ENCODE measurements at places on chromosomes 2 and 18.
A peak's percentile ranks its signal among the peaks of the same experiment; 100 is the strongest.

DNA sequence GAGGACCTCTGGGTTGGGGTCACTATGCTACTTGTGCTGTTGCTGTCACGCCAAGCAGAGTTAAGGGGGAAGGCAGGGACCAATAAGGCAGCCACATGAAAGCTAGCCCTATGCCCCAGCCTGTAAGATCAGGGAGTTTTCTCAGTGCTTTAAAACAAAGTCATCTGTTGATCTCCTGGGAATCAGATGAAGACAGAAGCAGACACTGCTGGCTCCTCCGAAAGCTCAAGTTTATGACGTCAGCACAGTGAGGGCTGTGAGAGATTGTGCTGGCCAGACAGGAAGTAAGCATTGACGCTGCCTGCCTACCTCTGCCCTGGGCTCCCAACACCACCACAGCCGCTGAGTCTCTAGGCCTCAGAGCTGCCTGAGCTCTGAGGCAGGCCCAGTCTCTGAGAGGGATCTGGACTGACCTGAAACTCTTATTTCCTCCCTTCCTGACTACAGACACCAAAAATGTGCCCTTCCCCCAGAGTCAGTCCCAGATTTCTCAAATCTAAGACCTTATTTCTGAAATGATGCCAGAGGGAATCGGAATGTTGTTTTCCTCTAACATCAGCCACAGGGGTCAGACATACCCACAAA is 118.1 kb upstream of the EPAS1 start:
- DNase-seq: no peak

GRCh38 chr18:22385718-22386117 is 32.0 kb downstream of the CTAGE1 start:
- DNase-seq: no peak

DNA sequence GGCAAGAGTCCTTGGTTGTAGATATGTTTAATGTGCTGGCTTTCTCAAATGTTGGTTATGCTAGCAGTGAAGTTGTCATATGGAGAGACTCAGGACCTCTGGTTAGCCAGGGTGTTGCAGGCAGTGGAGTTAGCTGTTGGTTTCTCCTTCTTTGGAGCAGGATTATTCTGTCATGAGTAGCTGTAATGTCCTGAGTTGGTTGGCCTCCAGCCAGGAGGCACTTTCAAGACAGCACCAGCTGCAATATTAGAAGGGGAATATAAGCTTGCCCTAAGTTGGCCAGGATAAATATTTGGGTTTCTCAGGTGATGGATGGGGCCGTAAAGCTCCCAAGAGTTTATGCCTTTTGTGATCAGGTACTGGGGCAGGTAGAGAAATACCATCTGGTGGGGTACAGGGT is 65.5 kb downstream of the MSTN start:
- no peak for DNase-seq

GRCh38 chr2:179550214-179550613 is 285.6 kb upstream of the SESTD1 start:
- DNase-seq: no peak

DNA sequence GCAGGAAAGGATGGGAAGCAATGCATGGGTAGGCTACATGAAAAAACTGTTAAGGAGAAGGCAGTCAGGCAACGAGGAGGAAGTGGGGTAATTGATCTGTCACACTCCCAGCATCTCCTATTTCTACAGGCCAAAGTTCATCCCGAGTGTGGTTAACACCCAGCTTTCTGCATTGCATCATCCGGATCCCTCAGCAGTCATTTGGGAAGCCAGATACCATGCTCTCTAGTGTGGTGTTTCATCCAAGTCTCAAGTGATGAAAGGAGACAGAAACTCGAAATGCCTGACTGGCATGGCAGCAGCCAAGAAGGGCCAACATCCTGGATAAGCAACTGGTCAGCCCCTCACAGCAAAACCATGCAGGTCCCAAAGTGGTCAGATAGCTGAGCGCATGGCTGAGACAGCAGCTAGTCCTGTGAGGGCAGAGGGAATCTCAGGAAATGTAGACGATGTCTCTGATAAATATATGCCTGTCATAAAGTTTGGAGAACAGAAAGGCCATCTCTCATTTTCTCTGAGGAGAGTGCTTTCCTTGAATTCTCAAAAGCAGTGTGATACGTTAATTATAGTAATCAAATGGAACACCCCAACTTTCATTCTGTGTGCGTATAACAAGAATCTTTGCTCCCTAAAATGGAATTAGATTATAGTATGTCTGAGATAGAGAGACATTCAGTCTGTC is 24.8 kb upstream of the HNRNPA3 start:
- no peak for DNase-seq

DNA sequence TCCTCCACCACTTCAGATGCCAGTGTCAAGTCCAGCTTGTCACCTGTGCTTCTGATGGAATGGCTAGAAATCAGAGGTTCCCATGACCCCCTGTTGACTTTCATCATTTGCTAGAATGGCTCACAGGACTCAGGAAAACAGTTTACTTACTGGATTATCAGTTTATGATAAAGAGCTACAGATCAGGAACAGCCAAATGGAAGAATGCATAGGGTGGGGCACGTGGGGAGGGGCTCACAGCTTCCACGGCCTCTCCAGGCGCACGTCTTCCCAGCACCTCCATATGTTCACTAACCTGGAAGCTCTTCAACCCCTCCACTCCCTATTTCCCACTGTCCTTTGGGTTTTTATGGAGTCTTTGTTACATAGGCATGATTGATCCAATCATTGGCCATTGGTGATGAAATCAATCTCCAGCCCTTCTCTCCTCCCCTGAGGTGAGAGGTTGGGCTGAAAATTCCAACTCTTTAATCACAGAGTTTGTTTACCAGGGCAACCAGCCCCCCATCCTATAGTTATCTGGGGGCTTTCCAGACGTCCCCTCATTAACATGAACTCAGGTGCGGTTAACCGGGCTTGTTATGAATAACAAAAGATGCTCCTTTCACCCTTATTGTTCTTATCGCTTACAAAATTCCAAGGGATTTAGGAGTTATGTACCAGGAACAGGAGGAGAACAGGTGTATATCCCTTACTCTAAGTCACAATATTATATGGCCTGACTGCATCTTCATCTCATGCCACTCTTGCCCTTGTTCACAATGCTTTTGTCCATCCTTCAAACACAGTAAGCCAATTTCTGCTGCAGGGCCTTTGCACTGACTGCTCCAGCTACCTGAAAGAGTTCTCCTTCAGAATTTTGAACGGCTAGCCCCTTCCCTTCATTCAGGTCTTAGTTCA is 35.2 kb downstream of the ANXA4 start:
- no peak for DNase-seq

DNA sequence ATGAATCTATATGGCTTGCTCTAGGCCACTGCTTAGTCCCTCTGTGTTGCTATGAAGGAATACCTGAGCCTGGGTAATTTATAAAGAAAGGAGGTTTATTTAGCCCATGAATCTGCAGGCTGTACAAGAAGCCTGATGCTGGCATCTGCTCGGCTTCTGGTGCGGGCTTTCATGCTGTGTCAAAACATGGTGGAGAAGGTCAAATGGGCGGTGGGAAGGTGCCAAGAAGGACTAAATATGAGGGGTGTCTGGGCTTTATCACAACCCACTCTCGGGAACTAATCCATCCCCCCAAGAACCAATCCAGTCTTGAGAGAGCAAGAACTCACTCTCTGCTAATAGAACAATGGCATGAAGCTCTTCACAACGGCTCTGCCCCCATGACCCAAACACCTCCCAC is 481.6 kb downstream of the EIPR1 start:
- no peak for DNase-seq

- DNase-seq: no peak
These were observed 264.1 kb upstream of the THUMPD2 start for GRCh38 chr2:40043191-40043590.

DNA sequence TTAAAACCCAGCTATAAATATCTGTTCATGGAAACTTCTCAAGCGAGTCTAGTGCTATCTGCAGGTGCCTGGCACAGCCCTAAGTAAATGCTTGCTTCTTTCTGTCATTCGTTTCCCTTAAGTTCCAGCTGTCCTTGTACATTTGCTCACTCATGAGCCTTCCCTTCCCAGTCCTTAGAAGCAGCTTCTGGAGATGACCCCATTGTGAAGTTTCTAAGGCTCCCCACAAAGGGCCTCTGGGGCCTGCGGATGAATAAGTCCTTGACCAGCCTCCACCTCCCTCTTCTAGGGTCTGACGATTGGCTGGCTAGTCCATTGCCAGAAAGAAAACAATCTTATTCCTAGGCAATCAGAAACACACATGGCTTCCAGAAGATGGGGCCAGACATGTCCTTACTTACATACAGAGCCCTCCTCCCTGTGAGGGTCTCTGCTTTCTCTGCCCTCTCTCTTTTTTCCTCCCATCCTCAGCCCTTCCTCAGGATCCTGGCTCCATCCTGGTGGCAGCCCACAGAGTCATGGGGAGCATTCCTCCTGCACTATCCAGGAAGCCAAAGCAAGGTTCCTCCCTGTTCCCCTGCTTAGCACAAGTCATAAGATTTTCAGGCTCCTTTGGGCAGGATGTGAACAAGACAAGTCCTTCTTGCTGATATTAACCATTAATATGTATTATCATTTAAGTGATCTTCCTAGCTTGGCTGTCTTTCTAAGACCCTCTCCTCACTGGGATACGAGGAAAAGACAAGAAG is 87.3 kb downstream of the TNFRSF11A start:
- DNase-seq: no peak

- DNase-seq: peak; percentile 32
These were observed 36.0 kb downstream of the DNMT3A start for GRCh38 chr2:25305775-25306174.

GRCh38 chr2:105919191-105919811 is 174.6 kb downstream of the NCK2 start:
- no peak for DNase-seq

- DNase-seq: no peak
These were observed 262.0 kb downstream of the MEIS1 start for GRCh38 chr2:66696886-66697285.

GRCh38 chr2:211055438-211055837 is 499.0 kb downstream of the CPS1 start:
- no peak for DNase-seq

All from caudate nucleus (tissue), 63 donors.